Caki2 (cell line): ENCODE measurements at places on chromosomes 7 and 10. TPM values are rescaled to one million over a fixed set of nuclear protein-coding genes. Genes with fewer than 3 reads are reported as not detected.

NAT16 gene
- total RNA-seq: not detected in 2 replicates

VPS41 gene
- total RNA-seq: 19.1 and 30.3 TPM in 2 replicates

SLC16A12 gene
- 0.51 and 2.6 TPM in 2 replicates for total RNA-seq

LRMDA gene
- total RNA-seq: 18.7 and 20.3 TPM in 2 replicates

ALOX5 gene
- total RNA-seq: 2.1 and 4.8 TPM in 2 replicates

TFPI2 gene
- 149 and 189 TPM in 2 replicates for total RNA-seq

GNGT1 gene
- total RNA-seq: not detected in 2 replicates

SNCG gene
- total RNA-seq: 245 and 315 TPM in 2 replicates

SLC16A9 gene
- total RNA-seq: 4.9 and 8.9 TPM in 2 replicates

LMOD2 gene
- total RNA-seq: not detected in 2 replicates

RBM20 gene
- 7.2 and 7.7 TPM in 2 replicates for total RNA-seq
